ENCODE measurements at places on chromosomes 16 and 17.

- DNase-seq, result no peak
These were observed 45.7 kb upstream of the ZNF469 start for GRCh38 chr16:88337021-88337420.

DNA sequence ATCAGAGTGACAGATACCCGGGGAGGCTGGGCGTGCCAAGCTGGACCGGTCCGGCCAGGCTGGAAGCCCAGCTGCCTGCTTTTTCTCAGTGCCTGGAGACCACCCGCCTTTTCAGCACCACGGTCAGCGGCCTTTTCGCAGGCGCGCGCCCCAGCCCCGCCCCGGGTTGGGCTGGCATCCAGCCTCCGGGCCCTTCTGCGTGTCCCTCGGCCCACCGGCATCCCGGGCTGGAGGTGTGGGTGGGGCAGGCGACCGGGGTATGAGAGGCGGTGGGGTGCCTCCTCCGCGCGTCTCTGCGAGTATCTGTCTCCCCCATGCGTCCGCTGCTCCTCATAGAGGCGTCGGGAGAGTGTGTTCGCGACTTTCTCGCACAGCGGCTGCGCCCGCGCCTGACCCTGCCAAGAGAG is 102.5 kb downstream of the MRM1 start:
- DNase-seq, result peak; percentile 19

- DNase-seq, result no peak
These were observed 46.6 kb upstream of the GSG1L start for GRCh38 chr16:28110074-28110473.

- no peak for DNase-seq
These were observed 21.4 kb downstream of the ENPP7 start for GRCh38 chr17:79752175-79752574.

DNA sequence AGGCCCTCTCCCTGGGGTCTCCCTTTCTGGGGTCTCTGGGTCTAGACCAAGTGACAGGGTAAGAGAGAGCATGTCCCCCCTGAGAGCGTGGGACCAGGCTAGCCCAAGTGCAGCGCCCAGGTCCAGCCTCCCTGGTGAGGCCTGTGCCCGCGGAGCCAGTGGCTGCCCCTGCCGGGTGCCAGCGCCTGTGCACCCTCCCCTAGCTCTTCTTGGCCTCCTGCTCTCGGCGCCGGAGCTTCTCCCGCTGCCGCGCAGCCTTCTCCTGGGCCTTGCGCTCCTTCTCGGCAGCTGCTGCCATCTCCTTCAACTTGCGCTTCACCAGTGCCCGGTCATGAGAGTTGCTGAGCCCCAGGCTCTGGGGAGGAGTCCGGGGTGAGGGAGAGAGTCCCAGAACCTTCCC is 17.3 kb downstream of the SAMD14 start:
- DNase-seq, result no peak

DNA sequence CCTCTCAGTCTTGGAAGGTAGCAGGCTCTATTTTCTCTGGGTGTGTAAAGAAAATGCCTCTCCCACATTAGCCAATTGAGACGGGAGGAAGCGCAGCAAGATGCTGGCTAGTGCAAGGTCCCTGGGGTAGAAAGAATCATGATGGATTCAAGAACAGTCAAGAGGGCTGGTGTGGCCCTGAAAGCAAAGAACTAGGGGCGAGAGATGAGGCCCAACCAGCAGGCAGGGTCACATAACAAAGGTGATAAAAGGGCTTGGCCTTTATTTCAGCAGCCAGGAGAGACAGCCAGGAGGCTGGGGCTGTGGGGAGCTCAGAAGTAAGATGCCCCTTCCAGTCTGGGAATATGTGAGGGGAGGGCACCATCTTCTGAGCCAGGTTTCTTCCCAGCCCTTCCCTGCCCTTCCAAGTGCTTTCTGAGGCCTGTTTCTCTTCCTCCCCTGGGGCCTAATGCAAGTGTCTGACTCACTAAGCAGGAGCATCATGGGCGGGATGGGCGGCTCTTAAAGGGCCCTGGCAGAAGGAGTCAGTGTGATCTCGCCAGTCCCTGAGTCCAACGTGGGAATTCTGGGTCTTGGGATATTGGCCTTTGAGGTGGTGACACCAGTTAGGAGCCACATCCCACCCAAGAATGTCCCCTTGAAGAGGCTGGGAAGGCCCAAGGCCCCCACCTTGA is 3.9 kb upstream of the NLRC5 start:
- no peak for DNase-seq

DNA sequence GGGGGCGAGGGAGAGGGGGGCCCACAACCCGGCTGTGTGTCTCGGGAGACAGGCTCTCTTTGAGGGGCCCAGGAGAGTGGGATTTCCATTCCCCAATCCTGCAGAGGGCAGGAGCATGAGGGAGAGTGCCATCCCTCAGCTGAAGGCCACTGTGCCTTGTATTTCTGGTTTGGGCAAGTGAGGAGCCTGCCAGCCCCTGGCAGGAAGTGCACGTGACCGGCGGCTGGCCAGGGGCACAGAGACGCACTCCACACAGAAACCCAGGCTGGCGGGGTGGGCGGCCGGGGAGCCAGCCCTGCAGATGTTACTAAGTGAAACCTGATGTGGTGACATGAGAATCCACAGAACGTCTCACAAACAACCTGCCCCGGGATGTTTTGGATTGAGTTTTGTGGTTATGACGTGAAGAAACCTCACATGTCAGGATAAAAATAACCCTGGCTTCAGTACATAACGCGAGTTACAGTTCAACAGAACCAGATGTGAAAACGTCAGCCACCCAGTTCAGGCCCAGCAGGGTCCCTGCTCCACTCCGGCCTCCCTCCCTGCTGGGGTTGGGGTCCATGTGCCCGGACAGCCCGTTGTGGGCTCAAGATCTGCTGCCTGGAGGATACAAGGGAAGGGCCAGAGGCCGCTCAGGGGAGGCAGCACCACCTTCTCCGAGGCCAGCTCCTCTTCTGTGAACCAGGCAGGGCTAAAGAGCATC is 51.7 kb upstream of the MTSS2 start:
- DNase-seq, result peak; percentile 77

GRCh38 chr16:78673884-78674283 is 574.4 kb downstream of the WWOX start:
- DNase-seq, result no peak

GRCh38 chr17:6365200-6365943 is 69.5 kb downstream of the AIPL1 start:
- DNase-seq, result no peak

GRCh38 chr17:9904277-9905077 is 594 bp downstream of the RCVRN start:
- DNase-seq, result no peak

- peak; percentile 89 for DNase-seq
These were observed 46.3 kb downstream of the VMP1 start for GRCh38 chr17:59753522-59754467.

DNA sequence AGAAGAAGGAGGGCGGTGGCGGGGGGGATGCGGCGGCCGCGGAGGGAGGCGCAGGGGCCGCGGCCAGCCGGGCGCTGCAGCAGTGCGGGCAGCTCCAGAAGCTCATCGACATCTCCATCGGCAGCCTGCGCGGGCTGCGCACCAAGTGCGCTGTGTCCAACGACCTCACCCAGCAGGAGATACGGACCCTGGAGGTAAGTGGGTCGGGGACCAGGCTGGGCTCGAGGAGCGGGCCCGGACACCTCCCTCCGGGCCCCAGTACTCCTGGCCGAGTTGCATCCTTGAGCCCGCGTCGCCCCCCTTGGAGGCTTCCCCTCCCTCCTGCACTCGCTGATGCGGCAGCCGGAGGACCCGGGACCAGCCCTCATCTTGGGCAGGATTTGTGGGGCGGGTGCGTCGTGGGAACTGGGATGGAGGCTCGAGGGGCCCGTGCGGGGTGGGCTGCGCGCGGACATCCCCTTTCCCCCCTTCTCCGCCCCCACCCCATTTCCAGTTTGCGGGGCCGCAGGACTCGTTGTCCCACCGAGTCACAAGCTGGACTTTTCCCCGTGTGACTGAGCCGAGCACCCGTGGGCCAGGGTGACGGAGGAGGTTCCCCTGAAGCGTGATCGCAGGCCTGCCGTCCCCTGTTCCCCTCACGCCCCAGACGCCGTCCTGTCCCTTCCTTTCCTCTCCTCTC is 572 bp downstream of the KSR1 start:
- no peak for DNase-seq

DNA sequence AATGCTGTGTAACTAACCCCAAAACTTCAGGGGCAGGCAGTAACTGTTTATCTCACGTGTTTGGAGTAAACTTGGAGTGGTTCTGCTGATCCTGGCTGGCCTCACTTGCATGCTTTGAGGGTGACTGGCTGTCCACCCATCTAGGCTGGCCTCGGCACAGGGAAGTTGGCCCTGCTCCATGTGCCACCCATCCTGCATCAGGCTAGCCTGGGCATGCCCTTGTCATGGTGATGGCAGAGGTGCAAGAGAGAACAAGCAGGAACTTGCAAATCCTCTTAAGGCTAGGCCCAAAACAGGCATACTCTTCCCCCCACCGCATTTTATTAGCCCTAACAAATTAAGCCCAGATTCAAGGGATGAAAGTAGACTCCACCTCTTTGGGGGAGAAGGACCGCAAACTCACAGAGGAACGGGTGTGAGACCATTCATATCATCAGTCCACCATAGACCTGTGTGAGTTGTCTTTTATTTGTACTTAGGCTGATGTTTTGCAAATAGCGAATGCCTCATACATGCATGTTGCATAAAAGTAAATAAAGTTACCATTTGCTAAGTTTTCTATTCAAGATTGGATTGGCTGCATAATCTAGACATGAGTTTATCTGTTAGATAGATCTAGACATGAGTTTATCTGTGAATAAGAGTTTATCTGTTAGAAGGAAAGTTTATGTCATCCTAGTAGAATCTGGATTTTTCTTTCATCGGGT is 221.0 kb downstream of the CCDC182 start:
- no peak for DNase-seq

DNA sequence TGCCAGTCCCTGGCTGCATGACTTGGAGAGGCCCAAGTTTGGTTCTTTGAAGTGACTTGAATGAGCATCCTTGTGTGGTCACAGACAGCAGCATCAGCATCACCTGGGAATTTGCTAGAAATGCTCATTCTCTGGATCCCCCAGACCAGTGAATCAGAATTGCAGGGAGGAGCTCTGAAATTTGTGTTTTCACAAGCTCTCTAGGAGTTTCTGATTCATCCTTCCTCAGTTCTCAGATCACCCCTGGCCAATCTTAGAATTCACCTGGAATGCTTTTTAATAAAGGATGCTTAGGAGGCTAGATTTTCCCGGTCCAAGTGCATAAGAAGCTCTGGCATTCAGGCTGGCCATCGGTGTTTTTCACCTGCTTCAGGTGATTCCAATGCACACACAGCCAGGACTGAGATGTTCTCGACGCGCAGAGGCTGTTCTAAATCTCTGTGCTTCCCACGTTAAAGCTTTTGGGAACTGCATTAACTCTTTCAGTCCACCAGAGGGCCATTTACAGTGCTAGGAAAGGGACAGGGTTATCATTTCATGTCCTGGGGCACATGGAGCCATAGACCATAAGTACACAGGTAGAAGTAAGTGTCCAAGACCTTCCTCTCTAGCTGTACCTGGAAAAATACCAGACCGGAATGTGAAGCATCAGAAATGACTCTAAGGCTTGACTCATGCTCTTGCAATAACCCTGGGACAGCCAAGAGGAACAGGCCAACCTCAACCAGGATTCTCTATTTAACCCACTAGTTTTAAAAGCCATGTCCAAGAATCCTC is 85.7 kb upstream of the XYLT1 start:
- peak; percentile 5 for DNase-seq

- DNase-seq, result no peak
These were observed 81.7 kb upstream of the MSI2 start for GRCh38 chr17:57174591-57174990.

Measured in CD4-positive, alpha-beta T cell treated with Interleukin-17A for 1 hour (primary cell).